ENCODE measurements at places on chromosomes 7 and 10. TPM values are rescaled to one million over a fixed set of nuclear protein-coding genes. Genes with fewer than 3 reads are reported as not detected.

Gene ASB15
- 0.59 TPM for total RNA-seq

Gene JCAD
- total RNA-seq, result 17.2 TPM

Gene FAM25C
- not detected for total RNA-seq

Gene RBP3
- total RNA-seq, result not detected

Gene ADAM12
- total RNA-seq, result 22.8 TPM

Gene ENTPD1
- total RNA-seq, result 26.0 TPM

Gene SEMA3A
- total RNA-seq, result 26.9 TPM

Gene ANLN
- 25.6 TPM for total RNA-seq

Gene SFTPA1
- total RNA-seq, result not detected

Gene PFKFB3
- total RNA-seq, result 34.1 TPM

Gene BAG3
- 11.6 TPM for total RNA-seq

Gene RARRES2
- 78.2 TPM for total RNA-seq

Gene EPO
- total RNA-seq, result not detected

Gene PKD1L1
- 0.30 TPM for total RNA-seq

Gene HKDC1
- total RNA-seq, result 0.10 TPM

Gene MMP21
- 0.20 TPM for total RNA-seq

Gene FKBP6
- not detected for total RNA-seq

Gene GNG11
- total RNA-seq, result 19.0 TPM

Gene CHST3
- 19.5 TPM for total RNA-seq

Gene SEPTIN14
- total RNA-seq, result not detected

Gene GRID2IP
- total RNA-seq, result 0.30 TPM

Gene GDF2
- not detected for total RNA-seq

Gene TMEM225B
- 0.89 TPM for total RNA-seq

Gene PIP
- total RNA-seq, result not detected

Gene MKX
- 4.0 TPM for total RNA-seq

Gene SPACDR
- 0.49 TPM for total RNA-seq

Gene UCN3
- total RNA-seq, result not detected

Gene PLEKHS1
- total RNA-seq, result not detected

Gene CFAP70
- total RNA-seq, result 3.4 TPM

Gene ELFN1
- total RNA-seq, result 3.1 TPM

Gene TEX47
- not detected for total RNA-seq

Gene LRRC18
- total RNA-seq, result 0.39 TPM

Gene TMEM184A
- 7.7 TPM for total RNA-seq

Gene DOCK4
- total RNA-seq, result 29.7 TPM

Gene INSYN2A
- total RNA-seq, result 0.30 TPM

Gene ECHDC3
- total RNA-seq, result 17.0 TPM

Gene IGF2BP3
- total RNA-seq, result 44.8 TPM

Gene GPR85
- 1.9 TPM for total RNA-seq

Gene SLC13A1
- total RNA-seq, result not detected

Gene OLAH
- total RNA-seq, result not detected

Gene NKX2-3
- not detected for total RNA-seq

Gene ZNF488
- total RNA-seq, result 0.10 TPM

Gene RASSF4
- 9.5 TPM for total RNA-seq

Gene ANKRD2
- 6.4 TPM for total RNA-seq

Gene OPN4
- total RNA-seq, result not detected

Gene WNT8B
- not detected for total RNA-seq

Gene NYAP1
- 1.7 TPM for total RNA-seq

Data from skin of body (tissue), 3 donors.